Smooth muscle cell of the brain vasculature (primary cell): ENCODE measurements at places on chromosomes 3 and 15.
A peak's percentile ranks its signal among the peaks of the same experiment; 100 is the strongest.

- DNase-seq: no peak
Measured at GRCh38 chr3:54819946-54820345, 107.9 kb downstream of the LRTM1 start.

GRCh38 chr3:171604370-171604769 lies 144.2 kb upstream of the TNIK start:
- DNase-seq: no peak

DNA sequence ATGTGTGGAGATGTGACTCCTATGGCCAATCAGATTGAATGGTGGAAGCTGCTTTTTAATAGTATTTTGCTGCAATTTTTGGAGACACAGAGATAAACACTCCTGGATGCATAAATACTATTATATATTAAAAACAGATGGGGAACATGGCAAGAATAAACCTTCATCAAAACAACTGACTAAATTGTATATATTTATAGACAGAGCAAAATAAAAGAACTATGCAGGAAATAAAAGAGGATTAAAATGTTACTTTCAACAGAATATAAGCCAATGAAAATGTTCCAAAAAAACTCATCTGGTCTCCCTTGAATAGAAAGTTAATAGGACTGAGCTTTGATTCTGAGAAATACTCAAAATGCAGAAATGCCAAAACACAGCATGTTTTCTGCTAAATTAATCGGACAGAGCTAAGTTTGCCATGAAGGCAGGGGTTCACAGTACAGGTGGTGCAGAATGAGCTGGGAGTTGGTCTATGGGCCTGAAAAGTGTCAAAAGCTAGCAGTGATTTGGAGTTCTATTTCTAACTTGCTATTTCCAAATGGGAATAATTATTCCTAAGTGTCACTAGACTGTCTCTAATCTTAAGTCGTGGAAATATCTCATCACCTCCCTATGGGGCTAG lies 227.2 kb downstream of the CNTN3 start:
- no peak for DNase-seq

- DNase-seq: no peak
Measured at GRCh38 chr3:53721187-53722119, 124.8 kb downstream of the CHDH start.

DNA sequence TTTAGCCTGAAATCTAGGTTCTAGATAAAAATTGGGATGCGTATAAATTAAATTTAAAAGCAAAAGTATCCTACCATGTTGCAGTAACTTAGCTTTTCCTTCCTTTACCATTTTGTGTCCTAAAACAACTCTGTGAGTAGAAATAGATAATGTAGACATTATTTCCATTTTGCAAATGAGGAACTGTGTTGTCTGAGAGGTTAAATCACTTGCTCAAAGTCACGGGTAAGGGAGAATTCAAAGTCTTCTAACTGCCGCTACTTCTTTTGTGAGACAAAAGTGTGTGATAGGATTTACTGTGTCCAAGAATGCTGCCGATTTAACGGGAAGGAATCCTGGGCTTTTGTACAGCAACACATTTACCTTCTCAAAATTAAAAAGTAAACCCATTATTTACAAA lies 40.7 kb downstream of the MYO1E start:
- no peak for DNase-seq

GRCh38 chr3:135017003-135017893 lies 222.2 kb downstream of the EPHB1 start:
- no peak for DNase-seq

GRCh38 chr3:25474052-25474451 lies 46.0 kb downstream of the RARB start:
- no peak for DNase-seq

- no peak for DNase-seq
Measured at GRCh38 chr15:41340189-41340695, 7.6 kb downstream of the NUSAP1 start.

- no peak for DNase-seq
Measured at GRCh38 chr3:52136513-52136912, 17.7 kb downstream of the POC1A start.

- DNase-seq: no peak
Measured at GRCh38 chr3:112353365-112353764, 20.4 kb downstream of the CD200 start.

DNA sequence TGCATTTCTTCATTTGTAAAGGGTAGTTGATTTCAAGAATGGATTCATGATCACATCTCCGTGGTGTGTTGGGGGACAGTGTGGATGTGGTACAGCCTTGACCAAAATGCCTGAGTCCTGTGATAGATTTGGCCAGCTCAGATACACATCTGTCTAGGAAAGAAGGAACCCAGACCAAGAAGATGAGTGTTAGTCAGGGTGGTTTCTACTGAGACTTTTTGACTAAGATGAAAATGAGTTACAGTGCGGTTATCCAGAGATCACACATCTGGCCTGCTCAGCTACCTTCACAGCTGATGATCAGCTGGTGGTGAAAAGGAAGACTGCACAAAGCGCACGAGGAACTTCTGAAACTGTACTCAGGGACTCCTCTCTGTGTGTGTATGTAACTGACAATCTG lies 68.0 kb downstream of the FNDC3B start:
- no peak for DNase-seq

DNA sequence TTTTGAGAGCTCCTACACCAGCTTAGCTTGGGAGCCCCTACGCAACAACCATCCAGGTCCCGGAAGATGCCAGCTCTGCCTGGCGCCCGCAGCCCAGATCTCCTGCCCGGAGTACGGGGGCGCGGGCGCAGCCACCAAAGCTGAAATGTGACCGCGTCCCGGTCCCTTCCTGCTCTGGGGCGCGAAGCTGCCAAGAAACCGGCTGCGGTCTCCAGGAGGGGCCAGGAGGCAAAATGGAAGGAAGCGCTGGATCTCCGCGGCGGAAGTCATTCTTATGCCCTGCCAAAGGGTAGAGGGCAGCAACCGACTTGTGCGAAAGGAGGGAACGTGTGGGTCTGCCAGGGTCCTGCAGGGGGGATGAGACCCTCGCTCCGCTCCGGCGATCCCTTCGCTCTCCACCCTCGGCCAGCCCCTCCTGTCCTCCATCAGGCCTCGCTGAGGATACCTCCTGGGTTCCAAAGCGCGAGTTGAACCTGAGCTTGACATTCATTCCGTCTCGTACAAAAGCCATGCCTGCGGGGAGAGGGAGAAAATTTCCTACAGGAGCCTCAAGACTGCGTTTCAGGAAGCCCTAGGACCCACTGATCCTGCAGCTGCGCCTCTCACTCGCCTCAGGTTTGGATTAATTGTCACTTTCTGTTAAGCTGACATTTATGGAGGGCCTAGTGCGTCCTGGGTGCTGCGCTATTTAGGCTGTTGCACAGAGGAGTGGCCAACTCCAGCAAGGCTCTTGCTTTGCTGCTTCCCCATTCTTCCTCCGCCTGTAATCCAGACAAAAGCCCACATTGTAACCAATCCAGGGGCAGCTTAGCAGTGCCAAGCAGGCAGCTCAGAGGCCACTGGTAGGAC lies 98.3 kb upstream of the VGLL3 start:
- peak; percentile 28 for DNase-seq

- DNase-seq: no peak
Measured at GRCh38 chr3:56867671-56868070, 65.9 kb upstream of the ARHGEF3 start.

- no peak for DNase-seq
Measured at GRCh38 chr3:142244056-142244455, 18.7 kb upstream of the GK5 start.

- no peak for DNase-seq
Measured at GRCh38 chr3:106862067-106862466, 515.2 kb upstream of the CCDC54 start.

- DNase-seq: no peak
Measured at GRCh38 chr3:61233746-61234145, 17.5 kb downstream of the FHIT start.

DNA sequence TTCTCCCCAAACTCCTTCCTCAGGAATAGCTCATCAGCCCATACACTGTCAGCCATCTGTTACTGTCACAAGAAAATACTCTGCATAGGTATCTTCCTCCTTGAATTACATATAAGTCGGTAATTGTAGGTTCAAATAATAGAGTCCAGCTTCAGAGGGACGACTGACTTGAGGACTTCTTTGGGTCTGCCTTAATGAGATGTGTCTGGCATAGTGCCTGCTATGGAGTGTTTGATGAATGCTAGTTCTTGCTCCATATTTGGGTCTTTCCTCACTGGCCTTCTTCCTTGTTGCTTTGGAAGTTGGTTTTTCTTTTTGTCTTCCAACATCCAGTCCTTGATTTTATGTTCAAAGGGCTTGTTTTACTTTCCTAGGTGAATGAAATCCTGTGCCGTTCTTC lies 66.4 kb upstream of the ACKR4 start:
- DNase-seq: no peak

GRCh38 chr3:137205394-137206045 lies 247.7 kb downstream of the IL20RB start:
- DNase-seq: no peak

DNA sequence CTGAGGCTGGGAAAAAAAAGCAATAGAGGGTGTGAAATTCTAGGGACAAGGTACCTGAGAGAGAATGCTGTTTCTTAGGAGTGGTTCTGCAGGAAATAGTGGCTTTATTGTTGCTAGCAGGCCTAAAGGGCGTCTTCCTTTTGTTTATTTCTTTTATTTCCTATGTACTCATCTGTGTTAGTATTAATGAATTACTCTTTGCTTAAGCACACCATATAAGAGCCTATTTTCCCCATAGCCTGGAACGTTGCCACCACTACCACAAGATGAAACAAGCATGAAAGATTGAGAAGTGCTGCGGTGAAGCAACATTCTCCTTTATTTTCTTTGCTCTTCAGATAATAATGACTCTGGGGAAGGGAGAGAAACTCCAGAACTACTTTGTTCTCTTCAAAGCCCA lies 21.3 kb upstream of the GOLIM4 start:
- DNase-seq: no peak

DNA sequence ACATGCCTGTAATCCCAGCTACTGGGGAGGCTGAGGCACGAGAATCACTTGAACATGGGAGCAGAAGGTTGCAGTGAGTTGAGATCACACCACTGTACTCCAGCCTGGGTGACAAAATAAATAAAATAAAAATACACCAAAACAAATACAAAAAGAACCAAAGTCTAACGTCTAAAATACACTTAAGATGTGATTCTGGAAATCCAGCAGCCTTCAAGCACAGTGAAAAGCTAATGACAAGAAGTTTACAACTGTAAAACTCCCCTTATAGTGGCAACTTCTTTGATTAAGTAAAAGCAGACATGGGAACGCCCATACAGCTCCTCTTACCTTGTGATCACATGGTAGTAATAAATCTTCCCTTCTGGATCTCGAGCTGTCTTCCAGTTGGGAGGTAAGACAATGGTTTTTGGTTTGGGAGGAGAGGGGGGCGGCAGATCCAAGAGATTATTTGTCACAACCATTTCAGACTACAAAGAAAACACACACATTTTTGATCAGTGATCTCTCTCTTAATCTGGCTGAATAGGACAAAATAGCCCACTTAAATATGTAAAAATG lies 62.8 kb downstream of the NBEAL2 start:
- no peak for DNase-seq

- no peak for DNase-seq
Measured at GRCh38 chr3:127175272-127175671, 17.7 kb upstream of the PRR23E start.

DNA sequence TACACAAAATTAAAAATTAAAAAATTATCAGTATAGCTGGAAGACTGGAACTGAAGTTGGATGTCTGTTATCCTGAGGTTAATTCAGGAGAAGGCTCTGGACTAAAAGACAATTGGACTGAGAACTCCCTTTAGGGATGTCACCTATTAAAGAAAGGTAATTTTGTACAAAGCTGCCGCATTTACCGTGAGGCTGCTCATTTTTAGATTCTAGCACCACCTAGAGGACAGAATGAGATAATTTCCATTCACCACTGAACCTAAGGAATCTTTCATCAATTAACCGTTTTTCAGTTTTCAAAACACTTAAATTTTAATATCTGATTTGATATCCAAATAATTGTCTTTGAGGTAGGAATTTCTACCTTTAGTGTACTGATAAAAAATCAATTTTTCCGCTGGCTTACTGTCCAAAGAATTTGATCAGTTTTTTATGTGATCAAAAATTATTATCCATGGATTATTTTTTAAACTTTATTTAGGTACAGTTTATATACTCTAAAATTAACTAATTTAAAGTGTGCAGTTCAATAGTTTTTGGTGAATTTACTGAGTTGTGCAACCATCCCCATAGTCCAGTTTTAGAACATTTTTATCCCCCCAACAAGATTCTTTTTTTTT lies 106.7 kb upstream of the TNIK start:
- DNase-seq: peak; percentile 9

DNA sequence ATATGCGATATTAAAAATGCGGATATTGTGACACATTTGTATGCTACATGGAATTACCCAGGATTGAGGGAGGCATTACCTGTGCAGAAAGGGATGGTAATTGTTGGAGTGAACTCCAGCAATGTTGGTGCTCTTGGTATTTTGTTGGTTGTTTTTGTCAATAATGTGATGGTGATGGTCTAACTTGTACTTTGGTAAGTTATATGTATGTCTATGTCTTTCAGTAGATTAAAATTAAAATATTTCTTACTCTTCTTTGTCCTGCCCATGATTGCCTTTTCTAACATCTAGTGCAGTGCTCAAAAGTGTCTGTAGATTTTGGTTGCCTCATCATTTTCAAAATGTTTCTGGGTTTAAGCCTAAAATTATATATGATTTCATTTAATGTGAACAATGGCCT lies 192.7 kb downstream of the ROBO2 start:
- DNase-seq: no peak

DNA sequence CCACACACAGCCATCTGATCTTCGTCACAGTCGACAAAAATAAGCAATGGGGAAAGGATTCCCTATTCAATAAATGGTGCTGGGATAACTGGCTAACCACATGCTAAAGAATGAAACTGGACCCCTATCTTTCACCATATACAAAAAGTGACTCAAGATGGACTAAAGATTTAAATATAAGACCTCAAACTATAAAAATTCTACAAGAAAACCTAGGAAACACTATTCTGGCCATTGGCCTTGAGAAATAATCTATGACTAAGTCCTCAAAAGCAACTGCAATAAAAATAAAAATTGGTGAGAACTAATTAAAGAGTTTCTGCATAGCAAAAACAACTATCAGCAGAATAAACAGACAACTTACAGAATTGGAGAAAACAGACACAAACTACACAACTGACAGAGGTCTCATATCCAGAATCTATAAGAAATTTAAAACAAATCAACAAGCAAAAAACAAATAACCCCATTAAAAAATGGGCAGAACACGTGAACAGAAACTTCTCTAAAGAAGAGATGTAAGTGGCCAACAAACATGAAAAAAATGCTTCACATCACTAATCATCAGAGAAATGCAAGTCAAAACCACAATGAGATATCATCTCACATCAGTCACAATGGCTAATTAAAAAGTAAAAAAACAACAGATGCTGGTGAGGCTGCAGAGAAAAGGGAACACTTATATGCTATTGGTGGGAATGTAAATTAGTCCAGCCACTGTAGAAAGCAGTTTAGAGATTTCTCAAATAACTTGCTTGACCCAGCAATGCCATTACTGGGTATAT lies 104.0 kb downstream of the NR1I2 start:
- DNase-seq: no peak
